Urinary bladder (tissue), 4 donors: ENCODE measurements at places on chromosomes 2 and 18. TPM values are rescaled to one million over a fixed set of nuclear protein-coding genes. Genes with fewer than 3 reads are reported as not detected.

- no peak for DNase-seq
These were observed 323.9 kb upstream of the SOX11 start for GRCh38 chr2:5368263-5368662.

GRCh38 chr2:222364285-222364895 is 60.0 kb upstream of the SGPP2 start:
- DNase-seq = no peak

- no peak for DNase-seq
These were observed 14.0 kb upstream of the DUSP2 start for GRCh38 chr2:96159084-96159830.

DNA sequence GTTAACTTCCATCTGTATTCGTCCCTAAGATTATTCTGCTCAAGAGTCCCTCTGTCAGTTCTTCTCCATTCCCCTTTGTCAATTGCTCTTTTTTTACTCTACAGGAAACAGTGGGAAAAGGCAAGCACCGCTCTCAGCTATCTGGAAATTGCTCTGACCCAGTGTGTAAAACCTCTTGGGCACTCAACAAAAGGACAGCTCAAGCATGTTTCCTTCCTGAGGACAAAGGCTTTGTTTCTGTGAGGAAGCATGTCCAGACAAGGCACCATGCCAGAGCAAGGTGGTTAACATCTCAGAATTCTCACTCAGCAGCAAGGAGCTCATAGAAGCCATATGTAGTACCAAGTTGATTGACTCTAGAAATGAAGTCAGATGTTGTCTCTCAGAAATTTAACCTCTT is 735.6 kb downstream of the TSN start:
- DNase-seq = no peak

DNA sequence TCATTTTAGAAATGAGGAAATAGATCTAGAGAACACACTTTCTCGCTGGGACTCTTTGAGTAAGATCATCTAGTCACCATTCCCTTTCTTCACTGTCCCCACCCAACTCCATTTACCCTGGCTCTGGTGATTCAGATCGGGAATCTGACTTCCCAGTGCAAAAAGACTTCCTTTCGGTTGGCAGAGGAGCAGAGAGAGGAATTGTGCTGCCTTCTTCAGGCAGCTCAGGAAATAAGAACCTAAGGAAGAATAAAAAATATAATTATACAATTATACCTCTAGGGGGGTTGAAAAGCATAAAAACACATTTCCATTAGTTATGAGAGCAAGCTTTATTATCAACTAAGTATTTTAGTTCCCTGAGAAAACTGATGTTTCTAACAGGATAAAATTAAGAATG is 9.3 kb upstream of the MPP4 start:
- DNase-seq = no peak

- no peak for DNase-seq
These were observed 74.8 kb upstream of the ST6GAL2 start for GRCh38 chr2:106960683-106961161.

CRYGC gene
- total RNA-seq = not detected

DNA sequence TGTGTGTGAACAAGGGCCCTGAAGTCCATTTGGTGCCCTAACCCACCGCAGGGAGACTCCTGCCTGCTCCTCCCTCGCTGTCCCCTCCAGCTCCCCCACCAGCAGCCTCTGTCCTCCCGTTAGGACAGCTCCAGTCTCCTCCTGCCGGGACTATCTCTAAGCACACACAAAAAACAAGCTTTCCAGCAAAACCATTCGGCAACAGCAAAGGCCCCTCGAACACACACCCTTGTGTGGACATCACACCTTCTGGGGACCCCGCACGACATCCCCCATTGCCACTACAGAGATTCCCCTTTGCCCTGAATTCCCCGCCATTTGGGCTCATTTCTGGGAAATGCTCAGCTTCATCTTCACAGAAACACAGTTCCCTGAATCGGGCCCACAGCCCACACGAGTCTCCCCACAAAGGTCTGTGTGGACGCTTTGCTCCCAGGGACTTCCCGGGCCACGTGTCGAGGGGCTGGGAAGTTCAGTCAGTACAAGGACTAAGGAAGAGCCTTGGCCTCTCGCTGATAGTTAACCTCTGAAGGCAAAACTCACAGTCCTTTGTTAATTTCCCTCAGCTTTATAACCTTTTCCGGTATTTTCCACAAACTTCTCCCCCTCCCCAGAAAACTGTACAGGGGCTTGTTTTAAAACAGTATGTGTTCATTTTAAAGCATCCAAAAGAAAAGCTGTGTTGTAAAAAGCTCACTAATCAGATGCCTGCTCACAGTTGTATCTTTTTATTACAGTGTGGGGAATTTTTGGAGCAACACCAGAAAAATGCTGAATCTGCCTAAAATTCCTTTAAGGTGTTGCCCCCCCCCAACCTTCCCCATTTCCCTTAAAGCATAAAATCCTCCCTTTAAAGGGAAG is 25.9 kb downstream of the SMAD7 start:
- DNase-seq = no peak

MAIP1 gene
- 14.4 TPM for total RNA-seq

GRCh38 chr2:131588152-131588873 is 60.6 kb downstream of the CCDC74A start:
- no peak for DNase-seq

CDCA7 gene
- total RNA-seq = 10.1 TPM

ABCB6 gene
- 25.7 TPM for total RNA-seq

- no peak for DNase-seq
These were observed 25.4 kb downstream of the GPC1 start for GRCh38 chr2:240460781-240461431.

DNA sequence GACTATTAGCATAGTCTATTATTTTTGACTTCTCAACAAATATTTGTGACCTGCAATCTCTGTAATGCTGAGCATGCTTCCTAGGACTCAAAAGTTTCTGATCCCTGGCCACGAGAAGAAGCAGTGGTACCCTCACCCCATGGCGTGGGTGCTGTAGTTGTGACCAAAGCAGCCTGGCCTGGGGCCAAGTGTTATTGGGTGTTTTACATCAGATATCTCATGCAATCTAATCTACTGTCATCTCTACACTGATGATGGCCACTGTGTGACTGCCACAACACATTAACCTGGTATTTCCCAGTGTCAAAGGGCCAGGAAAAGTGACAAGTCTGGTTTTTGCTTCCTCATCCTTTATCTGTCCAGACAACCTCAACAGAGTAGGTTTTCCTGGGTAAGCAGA is 80.8 kb upstream of the WIPF1 start:
- no peak for DNase-seq

GRCh38 chr2:71060871-71061270 is 7.6 kb upstream of the NAGK start:
- DNase-seq = no peak

DNA sequence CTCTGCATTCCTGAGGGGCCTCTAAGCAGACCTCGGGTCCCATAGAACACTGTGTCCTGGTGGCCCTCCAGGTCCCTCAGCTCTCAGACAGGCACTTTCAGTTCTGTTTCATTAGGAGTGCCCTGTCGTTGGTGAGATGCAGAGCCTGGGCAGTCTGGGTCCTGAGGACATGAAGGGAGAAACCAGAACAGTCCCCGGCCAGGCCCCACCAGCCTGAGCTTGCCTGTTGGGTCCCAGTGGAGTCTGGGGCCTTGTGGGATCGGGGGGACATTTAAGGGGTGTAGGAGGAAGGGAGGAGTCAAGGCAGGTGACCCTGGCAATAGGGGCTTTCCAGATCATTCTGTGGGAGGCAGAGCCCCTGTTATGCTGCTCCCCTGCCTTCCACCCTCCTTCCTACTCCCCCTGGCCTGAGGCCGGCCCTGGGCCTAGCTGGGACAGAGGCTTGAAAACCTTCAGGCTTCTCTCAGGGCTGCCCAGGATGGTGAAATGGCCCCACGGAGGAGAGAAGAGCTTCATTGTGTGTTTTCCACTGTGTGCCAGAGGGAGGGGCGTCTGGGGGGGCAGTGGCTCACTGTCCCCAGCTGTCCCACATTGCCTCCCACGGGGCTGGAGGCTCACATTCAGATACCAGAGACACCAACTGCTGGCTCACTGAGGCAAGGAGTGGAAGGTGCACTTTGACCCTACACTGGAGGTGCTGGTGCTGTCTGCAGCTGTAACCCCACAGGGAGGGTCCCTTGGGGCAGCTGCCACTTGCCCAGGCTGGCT is 26.6 kb upstream of the CATIP start:
- DNase-seq = no peak

DNA sequence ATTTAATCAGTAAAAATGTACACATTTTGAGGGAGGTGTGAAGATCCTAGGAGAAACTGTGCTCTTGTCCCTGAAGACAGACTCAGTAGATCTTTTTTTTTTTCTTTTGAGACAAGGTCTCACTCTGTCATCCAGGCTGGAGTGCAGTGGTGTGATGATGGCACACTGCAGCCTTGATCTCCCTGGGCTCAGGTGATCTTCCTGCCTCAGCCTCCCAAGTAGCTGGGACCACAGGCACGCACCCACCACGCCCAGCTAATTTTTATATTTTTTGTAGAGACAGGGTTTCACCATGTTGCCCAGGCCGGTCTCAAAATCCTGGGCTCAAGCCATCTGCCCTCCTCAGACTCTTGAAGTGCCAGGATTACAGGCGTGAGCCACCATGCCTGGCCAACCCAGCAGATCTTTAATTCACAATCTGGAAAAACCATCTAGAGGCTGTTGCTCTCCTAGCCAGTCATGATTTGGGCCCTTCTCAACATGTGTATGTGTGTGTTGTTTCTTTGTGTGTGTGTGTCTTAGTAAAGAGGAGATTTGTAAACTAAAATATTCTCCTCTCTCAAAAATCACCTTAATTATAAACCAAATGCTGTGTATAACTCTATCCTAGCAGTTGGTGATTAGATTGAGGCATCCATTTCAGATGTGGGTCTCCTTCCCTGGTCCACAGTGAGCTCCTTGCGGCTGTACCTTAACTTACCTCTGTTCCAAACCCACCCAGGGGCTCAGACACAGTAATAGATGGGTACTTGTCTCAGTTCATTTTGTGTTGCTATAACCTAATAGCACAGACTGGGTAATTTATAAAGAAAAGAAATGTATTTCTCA is 3.9 kb upstream of the MYCN start:
- DNase-seq = no peak

- DNase-seq = no peak
These were observed 433.3 kb upstream of the TCF4 start for GRCh38 chr18:56021136-56021808.

GRCh38 chr2:8855010-8855409 is 17.6 kb upstream of the KIDINS220 start:
- no peak for DNase-seq

ANAPC1 gene
- 71.1 TPM for total RNA-seq

- DNase-seq = no peak
These were observed 41.3 kb downstream of the FAM171B start for GRCh38 chr2:186734957-186735734.

WDPCP gene
- 49.2 TPM for total RNA-seq

C18orf54 gene
- 17.3 TPM for total RNA-seq

- DNase-seq = no peak
These were observed 216.4 kb downstream of the AGAP1 start for GRCh38 chr2:235709969-235710879.

TUBB8B gene
- total RNA-seq = not detected

LYPD1 gene
- total RNA-seq = 0.79 TPM

DNA sequence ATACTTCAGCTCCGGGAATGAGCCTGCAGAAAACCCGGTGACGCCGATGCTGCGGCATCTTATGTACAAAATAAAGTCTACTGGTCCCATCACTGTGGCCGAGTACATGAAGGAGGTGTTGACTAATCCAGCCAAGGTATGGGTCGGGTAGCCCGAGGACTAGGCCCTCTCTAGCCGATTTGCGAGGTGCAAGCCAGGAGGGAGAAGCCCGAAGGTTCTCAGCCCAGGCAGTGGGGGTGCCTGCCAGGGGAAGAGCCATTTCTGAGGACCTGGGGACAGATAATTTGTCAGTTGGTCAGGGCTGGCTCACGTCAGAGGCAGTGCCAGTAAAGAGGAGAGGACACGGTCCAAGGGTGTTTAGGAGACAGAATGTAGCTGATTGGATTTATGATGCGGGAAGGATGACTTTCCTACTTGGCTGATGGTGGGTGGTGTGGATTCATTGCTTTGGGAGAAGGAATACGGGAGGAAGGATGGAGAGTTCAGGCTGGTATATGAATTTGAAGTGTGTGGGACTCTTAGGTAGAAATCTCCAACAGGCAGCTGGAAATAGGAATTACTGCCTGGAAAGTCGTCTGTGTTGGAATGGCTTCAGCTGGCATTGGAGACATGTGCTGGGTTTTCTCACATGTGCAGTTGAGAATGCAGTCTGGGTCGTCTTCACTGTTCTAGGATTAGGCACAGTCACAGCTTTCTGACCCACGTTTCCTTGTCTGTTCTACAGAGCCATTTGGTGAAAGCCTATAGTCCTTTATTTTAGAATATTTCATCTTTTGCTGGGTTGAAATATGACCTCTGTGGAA is 874 bp downstream of the NDUFAF7 start:
- no peak for DNase-seq

NPHP1 gene
- 10.8 TPM for total RNA-seq
